Transverse colon (tissue), 4 donors: ENCODE measurements at places on chromosomes 1 and 21. TPM values are rescaled to one million over a fixed set of nuclear protein-coding genes. Genes with fewer than 3 reads are reported as not detected.

The NUDT4B gene
- not detected for total RNA-seq

The SLC45A3 gene
- total RNA-seq: 12.2 TPM

The OR2T2 gene
- total RNA-seq: not detected

The TRNP1 gene
- not detected for total RNA-seq

The DRAXIN gene
- total RNA-seq: 0.14 TPM

The SLC9C2 gene
- not detected for total RNA-seq

The CLCA1 gene
- total RNA-seq: 16.1 TPM

The UMODL1 gene
- 3.2 TPM for total RNA-seq

The SELP gene
- total RNA-seq: 2.4 TPM

The TNFRSF9 gene
- total RNA-seq: not detected

The FCGR3B gene
- not detected for total RNA-seq
